ENCODE measurements at places on chromosomes 3 and 15. TPM values are rescaled to one million over a fixed set of nuclear protein-coding genes. Genes with fewer than 3 reads are reported as not detected.

DNA sequence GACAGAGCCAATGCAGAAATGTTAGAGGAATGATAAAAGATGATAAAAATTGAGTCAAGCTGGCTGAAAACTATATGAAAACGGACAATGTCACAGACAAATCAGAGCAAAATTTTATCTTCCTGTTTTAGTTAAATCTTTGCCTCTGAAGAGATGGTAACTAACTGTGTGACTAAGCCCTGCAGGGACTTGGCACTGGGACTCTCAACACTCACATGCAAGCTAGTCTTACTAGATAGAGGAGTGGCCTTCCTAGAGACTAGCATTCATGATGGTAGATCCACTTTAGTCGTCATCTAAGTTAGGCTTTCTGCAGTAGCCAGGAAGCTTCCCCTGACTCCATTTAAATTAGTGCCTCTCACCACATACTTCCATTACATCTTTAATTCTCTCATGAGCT is 4.1 kb downstream of the CCDC191 start:
- no peaks in the 10 kb centered on the region for H3K36me3 ChIP-seq
- peaks cover 8% of the 10 kb centered on the region for H3K4me1 ChIP-seq
- no peak for DNase-seq

DNA sequence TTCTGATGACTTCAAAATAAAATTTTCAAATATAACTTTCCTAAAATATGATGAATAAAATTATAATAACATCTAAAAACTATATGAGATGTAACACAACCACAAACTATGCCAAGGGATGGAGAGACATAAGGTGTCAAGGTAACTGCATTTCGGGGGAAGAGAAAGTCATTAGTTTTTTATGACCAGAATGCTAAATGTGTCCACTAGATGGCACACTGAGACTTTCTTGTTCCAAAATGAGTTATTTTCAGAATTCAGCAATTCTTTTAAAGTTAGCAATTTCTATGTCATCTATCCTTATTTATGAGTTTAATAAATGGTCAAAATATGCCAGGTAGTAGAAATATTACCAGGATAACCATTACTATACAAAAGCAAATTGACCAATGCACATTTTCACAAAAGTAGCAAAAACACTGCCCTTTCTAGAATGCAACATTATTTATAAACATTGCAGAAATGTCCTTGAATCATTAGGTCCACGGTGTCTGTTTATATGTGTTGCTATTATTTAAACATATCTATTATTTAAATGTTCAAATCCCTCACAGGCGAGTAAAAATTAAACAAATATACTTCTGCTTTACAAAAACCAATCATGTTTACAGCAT is 374.2 kb downstream of the PLCL2 start:
- no peak overlapping the region for H3K27ac ChIP-seq
- H3K4me3 ChIP-seq, result no peak overlapping the region
- no peaks in the 10 kb centered on the region for H3K36me3 ChIP-seq
- no peaks in the 10 kb centered on the region for H3K4me1 ChIP-seq
- DNase-seq, result no peak

The LNP1 gene
- 4.8 TPM for total RNA-seq

The DAPK2 gene
- 11.0 TPM for total RNA-seq

DNA sequence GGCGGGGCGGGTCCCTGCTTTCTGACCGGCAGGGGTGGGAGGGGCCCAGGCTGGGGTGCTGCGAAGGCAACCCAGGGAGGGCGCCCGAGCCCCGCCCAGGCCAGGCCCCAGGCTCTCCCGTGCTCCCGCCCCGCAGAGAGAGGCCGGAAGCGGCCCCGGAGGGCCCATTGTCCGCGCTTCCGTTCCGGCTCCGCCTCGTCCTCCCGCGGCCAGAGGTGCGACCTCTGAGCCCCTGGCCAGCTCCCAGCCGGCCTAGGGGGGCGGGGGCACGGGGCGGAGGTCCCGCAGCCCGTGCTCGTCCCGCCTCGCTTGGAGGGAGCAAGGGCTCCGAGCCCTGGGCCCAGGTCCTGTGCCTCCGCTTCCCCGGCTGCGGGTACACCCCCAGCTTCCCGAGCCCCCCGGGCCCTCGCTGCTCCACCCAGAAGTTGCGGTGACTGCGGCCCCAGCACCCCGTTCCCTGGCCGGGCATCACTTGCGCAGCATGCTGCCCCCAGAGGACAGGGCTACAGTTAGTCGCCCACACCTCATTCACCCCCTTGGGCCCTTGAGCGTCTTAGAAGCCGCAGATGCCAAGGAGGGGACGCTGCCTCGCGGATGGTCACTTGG is 20.4 kb upstream of the PLXND1 start:
- H3K27me3 ChIP-seq, result no peaks in the 10 kb centered on the region
- peak overlapping the region; percentile 99 for H3K4me3 ChIP-seq
- peak overlapping the region; percentile 96 for H3K27ac ChIP-seq
- H3K36me3 ChIP-seq, result no peaks in the 10 kb centered on the region
- H3K4me1 ChIP-seq, result peaks cover 27% of the 10 kb centered on the region

- no peak overlapping the region for H3K27ac ChIP-seq
- H3K4me1 ChIP-seq, result no peaks in the 10 kb centered on the region
- H3K27me3 ChIP-seq, result no peaks in the 10 kb centered on the region
- H3K4me3 ChIP-seq, result no peak overlapping the region
- peaks cover 44% of the 10 kb centered on the region for H3K36me3 ChIP-seq
- DNase-seq, result no peak
Measured at GRCh38 chr3:197083486-197083885, 53.9 kb upstream of the MELTF start.

DNA sequence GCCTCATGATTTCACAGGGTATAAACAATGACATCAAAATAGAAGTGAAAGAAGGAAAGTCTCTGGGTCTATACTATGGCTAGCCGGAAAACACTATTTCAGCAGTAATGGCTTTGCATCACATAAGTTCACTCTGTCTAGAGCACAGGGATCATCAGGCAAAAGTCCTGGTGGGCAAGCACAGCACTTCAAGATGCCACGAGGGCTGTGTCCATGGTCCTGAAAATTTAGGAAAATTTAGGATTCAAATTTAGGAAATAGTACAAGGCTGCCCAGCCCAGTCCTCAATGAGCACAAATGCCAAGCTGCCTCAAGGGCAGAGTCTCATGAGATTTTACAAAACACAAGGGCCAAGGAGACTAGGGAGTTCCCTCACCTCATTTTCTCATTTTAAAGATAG is 54.1 kb downstream of the RORA start:
- no peak for DNase-seq
- no peaks in the 10 kb centered on the region for H3K36me3 ChIP-seq
- no peak overlapping the region for H3K27ac ChIP-seq

DNA sequence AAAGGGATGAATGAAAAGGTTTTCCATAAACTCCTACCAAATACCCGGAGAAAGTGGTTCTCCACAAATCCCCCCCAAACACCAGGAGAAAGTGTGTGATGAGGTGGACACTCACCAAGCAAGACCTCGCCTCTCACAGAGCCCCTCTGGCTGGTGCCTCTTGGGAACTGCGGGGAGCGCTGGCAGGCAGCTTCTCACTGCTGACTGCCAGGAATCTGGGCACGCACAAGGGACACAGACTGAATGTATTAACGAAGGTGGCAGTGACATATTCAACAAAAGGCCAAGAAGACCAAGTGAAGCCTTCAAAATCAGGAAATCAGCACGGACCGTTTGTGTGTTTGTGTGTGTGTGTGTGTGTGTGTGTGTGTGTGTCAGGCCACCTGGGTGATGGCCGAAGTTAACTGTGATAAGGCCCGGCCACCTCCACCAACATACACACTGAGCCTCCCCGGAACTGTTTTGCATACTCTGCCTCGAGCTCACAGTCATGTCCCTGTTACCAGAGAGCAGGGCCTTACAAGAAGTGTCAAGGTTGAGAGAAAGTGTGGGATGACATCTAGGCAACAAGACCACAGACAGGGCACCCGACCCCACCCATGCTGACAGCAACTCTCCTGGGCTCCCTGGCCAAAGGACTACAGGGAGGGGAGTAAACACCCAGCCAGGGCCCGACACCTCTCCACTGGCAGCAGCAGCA is 18.0 kb downstream of the ATP10A start:
- no peak overlapping the region for H3K4me3 ChIP-seq
- H3K27me3 ChIP-seq, result peaks cover 12% of the 10 kb centered on the region
- no peaks in the 10 kb centered on the region for H3K36me3 ChIP-seq
- H3K27ac ChIP-seq, result no peak overlapping the region
- DNase-seq, result no peak

The SAMD7 gene
- total RNA-seq, result not detected

GRCh38 chr3:126935756-126936509 is 47.0 kb upstream of the PLXNA1 start:
- H3K36me3 ChIP-seq, result no peaks in the 10 kb centered on the region
- DNase-seq, result no peak
- peaks cover 10% of the 10 kb centered on the region for H3K4me1 ChIP-seq

DNA sequence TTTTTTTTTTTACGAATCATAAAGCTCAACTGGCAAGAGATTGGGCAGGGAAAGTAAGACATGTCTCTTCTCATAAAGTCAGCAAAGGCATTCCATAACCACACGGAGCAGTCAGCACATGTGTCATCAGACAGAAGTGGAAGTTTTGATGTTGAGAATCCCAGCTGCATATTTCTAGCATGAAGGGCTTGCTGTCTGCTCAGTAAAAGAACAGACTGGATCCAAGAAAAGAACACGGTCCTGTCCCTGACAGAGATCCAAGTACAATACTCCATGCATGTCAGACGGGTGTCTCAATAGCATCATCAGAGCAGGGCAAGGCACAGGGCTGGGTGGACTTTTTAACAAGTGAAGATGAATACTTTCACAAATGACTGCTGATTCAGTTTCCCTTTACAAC is 38.2 kb downstream of the ABI3BP start:
- H3K36me3 ChIP-seq, result no peaks in the 10 kb centered on the region
- DNase-seq, result no peak
- no peaks in the 10 kb centered on the region for H3K27me3 ChIP-seq
- no peak overlapping the region for H3K4me3 ChIP-seq
- H3K4me1 ChIP-seq, result no peaks in the 10 kb centered on the region

DNA sequence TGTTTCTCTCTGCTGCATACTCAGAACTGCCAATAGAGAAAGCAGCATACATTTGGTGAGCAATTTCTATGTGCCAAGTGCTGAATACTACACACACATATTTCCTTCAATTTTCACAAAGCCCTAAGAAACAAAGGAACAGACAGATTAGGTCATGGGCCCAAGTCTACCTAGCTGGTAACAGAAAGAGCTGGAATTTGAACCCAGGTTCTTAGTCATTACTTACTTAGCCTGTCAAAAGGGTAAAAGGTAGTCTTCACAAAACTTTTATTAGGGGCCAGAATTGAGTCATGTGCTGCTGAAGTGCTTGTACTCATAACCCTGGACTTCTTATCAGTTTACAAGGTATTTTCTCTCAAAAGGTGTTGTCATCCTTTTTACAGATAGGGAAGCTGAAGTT is 10.4 kb upstream of the ABHD17C start:
- H3K27me3 ChIP-seq, result no peaks in the 10 kb centered on the region
- no peaks in the 10 kb centered on the region for H3K36me3 ChIP-seq
- H3K27ac ChIP-seq, result peak overlapping the region; percentile 10
- DNase-seq, result peak; percentile 68
- no peak overlapping the region for H3K4me3 ChIP-seq
- H3K4me1 ChIP-seq, result peaks cover 39% of the 10 kb centered on the region

DNA sequence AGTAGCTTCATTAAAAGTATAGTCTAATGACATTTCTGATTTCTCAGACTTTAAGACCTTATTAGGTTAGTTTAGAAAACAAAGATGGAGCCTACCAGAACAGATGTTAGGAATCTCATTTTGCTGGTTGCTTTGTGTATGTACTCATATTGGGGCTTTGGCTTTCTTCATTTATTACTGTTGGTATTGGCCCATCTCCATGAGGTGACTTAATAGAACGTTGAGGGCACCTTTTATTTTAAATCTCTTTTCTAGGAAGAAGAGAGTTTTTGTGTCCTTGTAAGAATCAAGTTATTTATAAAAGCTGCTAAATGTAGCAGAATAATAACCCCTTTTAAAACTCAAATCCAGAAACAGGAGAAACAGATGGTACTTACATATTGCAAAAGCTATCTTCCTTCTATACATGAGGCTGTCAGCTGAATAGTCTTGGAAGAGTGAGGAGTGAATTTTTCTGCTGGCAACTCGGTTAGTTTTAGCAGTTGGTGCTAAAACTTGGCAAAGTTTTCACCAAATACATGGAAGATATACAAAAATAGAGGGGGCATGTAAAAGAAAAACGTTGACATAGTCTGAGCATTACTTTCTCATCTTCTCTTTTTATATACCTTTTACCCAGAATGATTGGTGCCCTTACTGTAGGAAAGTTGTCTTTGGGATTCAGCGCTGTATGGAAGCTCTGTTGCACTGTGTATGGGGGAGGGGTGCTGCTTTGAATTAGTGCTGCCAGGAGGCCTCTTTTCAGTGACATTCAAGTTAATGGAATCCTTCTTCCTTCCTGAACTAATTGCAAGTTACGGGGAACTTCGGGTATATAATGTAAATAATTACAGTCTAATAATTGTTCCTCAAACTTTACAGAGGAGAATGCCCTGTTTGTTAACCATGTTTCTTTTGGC is 35.8 kb downstream of the CTNNB1 start:
- H3K36me3 ChIP-seq, result peaks cover 69% of the 10 kb centered on the region
- no peak overlapping the region for H3K4me3 ChIP-seq
- no peaks in the 10 kb centered on the region for H3K27me3 ChIP-seq
- DNase-seq, result no peak
- H3K4me1 ChIP-seq, result no peaks in the 10 kb centered on the region

The TRPM1 gene
- not detected for total RNA-seq

DNA sequence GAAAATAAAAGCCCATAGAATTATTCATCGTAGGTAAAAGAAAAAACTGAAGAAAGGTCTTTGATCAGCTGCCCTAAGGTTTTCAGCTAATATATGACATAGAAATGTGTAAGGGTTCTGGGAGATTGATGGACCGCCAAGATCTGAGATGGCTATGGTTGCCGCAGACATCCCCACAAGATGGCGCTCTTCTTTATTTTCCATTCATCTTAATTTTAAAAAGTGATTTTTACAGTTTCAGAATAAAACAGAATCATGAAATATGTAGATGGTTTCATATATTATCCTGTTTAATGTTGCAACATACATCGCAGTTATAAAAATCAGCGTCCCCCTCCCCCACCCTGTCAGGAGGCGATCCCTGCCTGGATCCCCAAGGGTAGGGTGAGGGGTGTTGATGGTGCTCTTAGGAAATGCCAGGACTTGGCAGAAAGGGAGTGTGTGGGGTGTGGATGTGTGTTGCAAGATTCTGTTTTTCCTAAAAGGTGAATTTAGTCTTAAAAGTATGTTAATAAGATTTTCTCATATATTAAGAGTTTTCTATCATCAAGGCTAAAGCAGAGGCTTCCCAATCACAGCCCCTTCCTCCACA is 68.8 kb downstream of the ANXA2 start:
- no peak overlapping the region for H3K27ac ChIP-seq
- no peak overlapping the region for H3K4me3 ChIP-seq
- no peaks in the 10 kb centered on the region for H3K27me3 ChIP-seq
- H3K4me1 ChIP-seq, result no peaks in the 10 kb centered on the region

- H3K27me3 ChIP-seq, result no peaks in the 10 kb centered on the region
- H3K27ac ChIP-seq, result no peak overlapping the region
- H3K36me3 ChIP-seq, result no peaks in the 10 kb centered on the region
- H3K4me3 ChIP-seq, result no peak overlapping the region
Measured at GRCh38 chr3:128505771-128506170, 12.8 kb upstream of the GATA2 start.

- no peaks in the 10 kb centered on the region for H3K36me3 ChIP-seq
- H3K4me1 ChIP-seq, result peaks cover 64% of the 10 kb centered on the region
- no peak overlapping the region for H3K27ac ChIP-seq
- H3K27me3 ChIP-seq, result no peaks in the 10 kb centered on the region
Measured at GRCh38 chr3:197368330-197368729, 69.9 kb upstream of the DLG1 start.

- no peak for DNase-seq
- peaks cover 17% of the 10 kb centered on the region for H3K4me1 ChIP-seq
- H3K4me3 ChIP-seq, result no peak overlapping the region
- no peaks in the 10 kb centered on the region for H3K36me3 ChIP-seq
- no peaks in the 10 kb centered on the region for H3K27me3 ChIP-seq
- no peak overlapping the region for H3K27ac ChIP-seq
Measured at GRCh38 chr3:63845215-63845614, 18.4 kb downstream of the THOC7 start.

Measured in PC-9 (cell line).